ENCODE measurements at places on chromosomes 3 and 15.
A peak's percentile ranks its signal among the peaks of the same experiment; 100 is the strongest.

- peaks cover 28% of the 10 kb centered on the region for H3K36me3 ChIP-seq
- H3K4me3 ChIP-seq = no peak overlapping the region
- DNase-seq = no peak
- no peak overlapping the region for H3K27ac ChIP-seq
- no peaks in the 10 kb centered on the region for H3K4me1 ChIP-seq
These were observed 11.8 kb downstream of the LPCAT4 start for GRCh38 chr15:34355241-34355640.

DNA sequence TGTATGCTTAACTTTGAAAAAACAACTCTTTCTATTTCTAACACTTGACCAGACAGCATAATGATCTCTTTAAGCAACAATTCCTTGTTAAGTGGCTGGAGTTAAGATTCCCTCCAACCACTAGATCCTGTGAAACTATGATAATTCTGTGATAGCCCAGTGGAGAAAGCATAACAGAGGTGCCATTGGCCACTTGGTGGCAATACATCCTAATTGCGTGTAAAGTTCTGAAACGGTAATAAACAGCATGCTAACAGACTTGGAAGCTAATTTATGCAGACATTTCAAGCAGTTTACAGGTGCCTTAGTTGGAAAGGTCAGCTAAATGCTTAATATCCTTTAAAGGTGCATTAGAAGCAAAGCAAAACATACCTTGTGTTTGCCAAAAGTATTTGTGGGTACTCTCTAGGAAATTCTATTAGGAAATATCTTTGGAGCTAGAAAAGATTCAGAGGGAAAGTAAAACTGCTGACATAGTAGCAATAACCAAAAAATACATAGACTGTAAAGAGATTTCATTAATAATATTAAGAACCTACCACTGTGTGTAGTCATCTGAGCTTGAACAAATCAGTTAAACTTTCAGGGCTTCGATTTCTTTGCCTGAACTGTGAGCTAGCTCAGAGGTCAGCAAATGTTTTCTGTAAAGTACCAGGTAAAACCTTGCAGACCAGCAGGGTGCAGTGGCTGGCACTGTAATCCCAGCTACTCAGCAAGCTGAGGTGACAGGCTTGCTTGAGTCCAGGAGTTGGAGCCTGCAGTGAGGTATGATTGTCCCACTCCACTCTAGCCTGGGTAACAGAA is 19.0 kb upstream of the CSTA start:
- no peaks in the 10 kb centered on the region for H3K36me3 ChIP-seq
- H3K4me3 ChIP-seq = no peak overlapping the region
- H3K4me1 ChIP-seq = peaks cover 3% of the 10 kb centered on the region
- H3K27ac ChIP-seq = no peak overlapping the region
- H3K27me3 ChIP-seq = peaks cover 16% of the 10 kb centered on the region

- no peaks in the 10 kb centered on the region for H3K36me3 ChIP-seq
- DNase-seq = no peak
- H3K27ac ChIP-seq = no peak overlapping the region
- peaks cover 16% of the 10 kb centered on the region for H3K27me3 ChIP-seq
These were observed 76.5 kb upstream of the SPRED1 start for GRCh38 chr15:38176155-38176554.

- H3K4me3 ChIP-seq = peak overlapping the region; percentile 86
- peaks cover 29% of the 10 kb centered on the region for H3K4me1 ChIP-seq
- no peaks in the 10 kb centered on the region for H3K27me3 ChIP-seq
- peak; percentile 23 for DNase-seq
- H3K27ac ChIP-seq = peak overlapping the region; percentile 93
These were observed 514 bp upstream of the PPP4R2 start for GRCh38 chr3:72996121-72996472.

DNA sequence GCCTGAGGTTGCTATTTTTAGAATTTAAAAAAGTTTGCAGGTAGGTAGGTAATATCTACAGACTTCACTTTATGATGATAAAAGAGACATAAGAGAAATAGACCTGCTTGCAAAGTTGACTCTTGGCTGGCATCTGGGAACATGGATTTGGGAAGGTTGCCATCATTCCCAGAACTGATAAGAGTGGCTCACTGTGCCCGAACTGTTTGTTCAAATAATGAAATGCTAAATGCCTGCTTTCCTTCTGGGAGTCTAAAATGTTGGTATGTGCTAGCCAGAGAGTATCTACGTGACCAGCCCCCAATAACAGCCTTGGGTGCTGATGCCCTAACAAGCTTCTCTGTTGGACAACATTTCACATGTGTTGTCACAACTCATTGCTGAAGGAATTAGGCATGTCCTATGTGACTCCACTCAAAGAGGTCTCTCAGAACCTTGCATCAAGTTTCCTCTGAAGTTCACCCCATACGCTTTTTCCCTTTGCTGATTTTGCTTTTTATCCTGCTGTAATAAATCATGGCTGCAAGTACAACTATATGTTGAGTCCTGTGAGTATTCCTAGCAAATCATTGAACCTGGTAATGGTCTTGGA is 95.5 kb downstream of the FHIT start:
- H3K27me3 ChIP-seq = no peaks in the 10 kb centered on the region
- DNase-seq = no peak
- no peak overlapping the region for H3K4me3 ChIP-seq
- peaks cover 2% of the 10 kb centered on the region for H3K36me3 ChIP-seq
- H3K4me1 ChIP-seq = peaks cover 2% of the 10 kb centered on the region
- no peak overlapping the region for H3K27ac ChIP-seq

DNA sequence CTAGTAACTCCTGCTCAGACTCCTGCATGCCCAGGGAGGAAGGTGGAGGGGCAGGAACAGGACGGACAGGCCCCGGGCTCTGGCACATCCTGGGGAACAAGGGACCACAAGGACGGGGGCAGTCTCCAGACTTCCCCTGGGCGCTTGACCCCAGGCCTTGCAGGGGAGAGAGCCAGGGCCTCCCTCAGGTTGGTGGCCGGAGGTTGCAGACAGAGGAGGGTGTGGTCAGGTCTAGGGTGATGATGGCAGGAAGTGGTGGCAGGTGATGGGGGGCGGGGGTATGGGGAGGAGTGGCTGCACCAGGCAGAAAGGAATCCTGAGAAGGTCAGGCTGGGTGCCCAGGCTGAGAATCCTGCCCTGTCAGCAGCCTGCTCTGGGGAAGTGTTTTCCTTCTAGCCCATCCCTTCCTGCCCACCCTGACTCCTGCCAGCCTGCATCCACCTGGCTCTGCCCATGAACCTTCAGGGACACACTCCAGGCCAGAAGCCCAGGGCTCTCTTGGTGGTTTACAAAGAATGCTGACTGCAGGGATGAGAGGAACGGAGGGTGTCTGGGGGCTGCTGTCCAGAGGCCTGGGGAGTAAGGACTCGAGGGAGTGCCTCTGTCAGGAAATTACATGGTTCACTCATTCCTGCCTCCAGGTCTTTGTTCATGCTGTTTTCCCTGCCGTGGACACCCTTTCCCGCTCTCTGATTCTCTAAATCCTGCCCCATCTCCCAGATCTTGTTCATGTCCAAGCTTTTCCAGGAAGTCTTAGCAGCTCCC is 15.8 kb downstream of the LOXL1 start:
- H3K27me3 ChIP-seq = no peaks in the 10 kb centered on the region
- peak overlapping the region; percentile 5 for H3K4me3 ChIP-seq
- H3K27ac ChIP-seq = peak overlapping the region; percentile 60
- DNase-seq = peak; percentile 57
- H3K36me3 ChIP-seq = no peaks in the 10 kb centered on the region

DNA sequence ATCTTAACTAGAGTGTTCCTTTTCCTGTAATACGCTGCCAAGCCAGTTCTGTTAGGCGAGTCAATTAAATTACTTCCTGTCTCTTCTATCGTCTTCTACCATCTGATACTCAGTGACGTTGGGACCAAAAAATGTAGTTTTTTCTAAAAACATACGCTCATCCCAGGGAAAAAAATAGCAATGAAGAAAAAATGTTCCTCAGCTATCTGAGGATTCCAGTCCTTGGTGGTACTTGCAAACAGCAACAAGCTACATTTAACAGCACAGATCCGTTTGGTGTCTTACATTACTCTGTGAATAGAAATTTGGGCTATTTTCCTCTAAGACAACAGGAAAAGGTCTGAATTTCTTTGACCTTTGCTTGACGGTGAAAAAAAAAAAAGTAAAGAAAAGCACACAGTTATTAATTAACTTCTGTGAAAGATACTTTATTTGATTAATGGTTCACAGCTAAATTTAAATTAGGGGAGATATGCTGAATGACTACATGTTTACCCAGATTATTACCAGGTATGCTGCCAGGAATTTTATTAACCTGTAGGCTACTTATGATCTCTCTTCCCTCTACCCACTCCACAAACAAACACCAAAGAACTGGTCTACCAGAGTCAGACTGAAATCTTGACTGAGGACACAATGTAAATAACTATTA is 254.4 kb upstream of the ZPLD1 start:
- H3K36me3 ChIP-seq = no peaks in the 10 kb centered on the region
- DNase-seq = no peak
- no peak overlapping the region for H3K27ac ChIP-seq
- H3K4me3 ChIP-seq = no peak overlapping the region
- H3K4me1 ChIP-seq = peaks cover 3% of the 10 kb centered on the region

DNA sequence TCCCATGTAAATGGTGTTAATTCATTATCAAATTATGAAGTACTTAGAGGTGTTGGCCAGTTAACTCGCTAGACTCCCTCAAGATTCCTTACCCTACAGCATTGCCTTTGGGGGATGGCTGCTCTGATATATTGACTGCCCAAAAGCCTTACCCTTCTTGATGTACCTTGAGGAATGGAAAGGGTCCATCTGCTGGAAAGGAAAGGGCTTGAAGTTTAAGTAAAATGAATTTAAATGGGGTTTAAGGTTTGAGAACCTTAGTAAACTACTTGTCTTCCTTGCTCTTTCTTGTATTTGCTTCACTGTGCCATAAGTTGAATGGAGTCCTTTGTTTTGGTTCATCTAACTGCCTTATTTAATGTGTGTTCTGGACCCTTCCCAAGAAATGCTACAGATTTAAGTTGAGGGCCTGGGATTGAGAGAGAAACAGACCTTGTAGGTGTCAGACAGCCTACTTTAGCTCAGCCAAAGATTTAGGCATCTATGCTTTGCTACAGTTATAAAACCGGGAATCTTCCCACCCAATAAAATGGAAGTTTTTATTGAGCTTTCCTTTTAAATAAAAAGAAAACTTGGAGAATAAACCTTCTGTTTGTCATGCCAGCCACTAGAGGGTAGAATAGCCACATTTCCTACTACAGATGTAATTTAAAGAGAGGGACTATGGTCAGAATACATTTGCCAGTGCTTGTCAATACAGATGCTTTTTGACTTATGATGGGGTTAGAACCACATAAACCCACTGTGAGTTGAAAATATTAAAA is 25.3 kb downstream of the CMSS1 start:
- no peak overlapping the region for H3K27ac ChIP-seq
- H3K4me1 ChIP-seq = peaks cover 18% of the 10 kb centered on the region
- no peak overlapping the region for H3K4me3 ChIP-seq
- H3K27me3 ChIP-seq = no peaks in the 10 kb centered on the region
- H3K36me3 ChIP-seq = no peaks in the 10 kb centered on the region

- no peak for DNase-seq
- no peaks in the 10 kb centered on the region for H3K36me3 ChIP-seq
- H3K27ac ChIP-seq = no peak overlapping the region
These were observed 503.6 kb downstream of the SHQ1 start for GRCh38 chr3:72344647-72345046.

DNA sequence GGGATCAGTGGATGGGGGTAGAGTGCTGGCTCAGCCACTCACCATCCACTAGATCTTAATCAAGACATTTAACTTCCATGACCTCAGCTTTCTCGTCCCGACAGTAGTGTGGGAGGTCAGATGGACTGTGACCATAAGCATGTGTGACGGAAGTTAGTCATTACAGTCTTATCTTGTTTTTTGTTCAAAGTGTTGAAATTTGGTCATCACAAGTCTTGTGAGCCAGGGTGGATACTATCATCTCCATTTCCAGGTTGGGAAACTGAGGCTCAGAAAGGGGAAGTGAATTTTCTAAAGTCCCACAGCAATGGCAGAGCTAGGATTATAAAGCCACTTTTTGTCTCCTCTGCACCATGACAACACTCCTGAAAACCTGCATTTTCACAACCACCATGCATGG is 32.0 kb upstream of the ITGA11 start:
- H3K36me3 ChIP-seq = no peaks in the 10 kb centered on the region
- peaks cover 25% of the 10 kb centered on the region for H3K27me3 ChIP-seq
- H3K4me1 ChIP-seq = peaks cover 5% of the 10 kb centered on the region
- H3K27ac ChIP-seq = no peak overlapping the region
- DNase-seq = no peak

GRCh38 chr15:88220443-88221335 is 35.9 kb downstream of the NTRK3 start:
- no peaks in the 10 kb centered on the region for H3K27me3 ChIP-seq
- no peak overlapping the region for H3K4me3 ChIP-seq
- no peaks in the 10 kb centered on the region for H3K36me3 ChIP-seq
- no peak overlapping the region for H3K27ac ChIP-seq
- no peak for DNase-seq

DNA sequence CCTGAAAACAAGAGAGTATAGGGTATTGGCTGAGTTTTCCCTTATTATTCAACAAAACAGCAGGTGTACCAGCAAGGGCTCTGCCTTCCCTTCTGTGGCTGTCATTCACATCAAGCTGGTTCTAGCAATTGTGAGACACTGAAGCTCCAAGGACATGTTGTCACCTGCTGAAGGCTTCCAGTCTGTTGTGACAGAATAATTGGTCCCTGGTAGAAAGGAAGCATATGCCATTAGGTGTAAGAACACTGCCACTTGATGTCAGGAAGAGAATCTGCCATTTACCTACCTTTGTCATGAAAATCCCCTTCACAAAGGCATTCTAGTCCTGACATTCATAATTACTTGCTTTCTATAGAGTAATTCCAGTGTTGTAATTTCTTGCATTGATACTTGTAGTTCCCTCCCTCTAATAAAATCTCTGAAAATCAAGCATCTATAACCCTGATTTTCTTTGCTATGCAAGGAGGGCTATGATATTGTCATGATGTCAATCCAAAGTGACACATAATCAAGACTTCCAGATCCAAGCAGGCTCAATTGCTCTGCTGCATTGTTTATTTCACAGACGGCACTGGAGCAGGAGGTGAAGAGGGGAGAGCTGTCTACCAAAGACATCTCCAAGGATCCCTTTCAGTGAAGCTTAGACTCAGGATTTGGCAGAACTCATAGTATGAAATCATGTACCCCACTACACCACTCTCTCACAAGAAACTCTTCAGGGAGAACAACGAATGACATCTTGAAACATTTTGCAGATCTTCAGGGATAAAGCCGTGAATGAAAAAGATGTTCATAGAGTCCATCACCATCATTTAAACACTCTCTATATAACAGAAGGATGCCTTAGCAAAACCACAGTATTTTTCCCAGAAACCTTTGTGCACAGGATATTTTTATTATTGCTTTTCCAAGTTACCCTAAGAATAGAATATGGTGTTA is 425.3 kb downstream of the RBMS3 start:
- no peak for DNase-seq
- no peaks in the 10 kb centered on the region for H3K4me1 ChIP-seq
- no peaks in the 10 kb centered on the region for H3K27me3 ChIP-seq
- H3K36me3 ChIP-seq = no peaks in the 10 kb centered on the region
- no peak overlapping the region for H3K27ac ChIP-seq

GRCh38 chr3:195033531-195034091 is 237.3 kb downstream of the XXYLT1 start:
- no peak overlapping the region for H3K27ac ChIP-seq
- peaks cover 9% of the 10 kb centered on the region for H3K27me3 ChIP-seq
- H3K36me3 ChIP-seq = no peaks in the 10 kb centered on the region
- no peaks in the 10 kb centered on the region for H3K4me1 ChIP-seq
- no peak overlapping the region for H3K4me3 ChIP-seq

- H3K4me1 ChIP-seq = peaks cover 71% of the 10 kb centered on the region
- peaks cover 17% of the 10 kb centered on the region for H3K36me3 ChIP-seq
- no peaks in the 10 kb centered on the region for H3K27me3 ChIP-seq
- peak overlapping the region; percentile 73 for H3K27ac ChIP-seq
- H3K4me3 ChIP-seq = peak overlapping the region; percentile 50
- no peak for DNase-seq
These were observed 14.8 kb downstream of the KLHL6 start for GRCh38 chr3:183540501-183541234.

- no peak for DNase-seq
- H3K27ac ChIP-seq = no peak overlapping the region
- H3K36me3 ChIP-seq = no peaks in the 10 kb centered on the region
These were observed 938 bp upstream of the SLCO2A1 start for GRCh38 chr3:134030379-134031347.
